A549 treated with dexamethasone at 1 μM for 4 hours (cell line): ENCODE measurements at places on chromosomes 3 and 15. TPM values are rescaled to one million over a fixed set of nuclear protein-coding genes. Genes with fewer than 3 reads are reported as not detected.

ASB14 gene
- not detected in 5 replicates for total RNA-seq

SNTN gene
- total RNA-seq = not detected in 5 replicates

DCLK3 gene
- total RNA-seq = 0.01 to 0.02 TPM in 2 of 5 replicates, not detected in the others

ZNF710 gene
- total RNA-seq = 12.5 to 19.9 TPM (median 17.5 TPM) in 5 replicates

PLSCR1 gene
- total RNA-seq = 45.7 to 51.7 TPM (median 49.5 TPM) in 5 replicates

TLR9 gene
- total RNA-seq = 0.02 to 0.12 TPM (median 0.07 TPM) in 3 of 5 replicates, not detected in the others

NAALADL2 gene
- 0.18 to 0.22 TPM in 2 of 5 replicates, not detected in the others for total RNA-seq

PLA2G4D gene
- not detected in 5 replicates for total RNA-seq

FSIP1 gene
- 0.58 to 1.2 TPM (median 0.95 TPM) in 5 replicates for total RNA-seq

SCAANT1 gene
- not detected in 5 replicates for total RNA-seq

FOXB1 gene
- total RNA-seq = not detected in 5 replicates

MYRIP gene
- 0.02 TPM in 2 of 5 replicates, not detected in the others for total RNA-seq

NR2E3 gene
- total RNA-seq = 0.09 to 0.41 TPM (median 0.23 TPM) in 5 replicates
